Stimulated activated naive CD4-positive, alpha-beta T cell treated with Interleukin-2 at 50 U/mL for 16 hours (primary cell): ENCODE measurements at places on chromosomes 2 and 18.

- DNase-seq, result no peak
Measured at GRCh38 chr2:23269747-23270146, 115.2 kb upstream of the KLHL29 start.

GRCh38 chr2:201220102-201220570 is 37.2 kb downstream of the CASP10 start:
- no peak for DNase-seq

DNA sequence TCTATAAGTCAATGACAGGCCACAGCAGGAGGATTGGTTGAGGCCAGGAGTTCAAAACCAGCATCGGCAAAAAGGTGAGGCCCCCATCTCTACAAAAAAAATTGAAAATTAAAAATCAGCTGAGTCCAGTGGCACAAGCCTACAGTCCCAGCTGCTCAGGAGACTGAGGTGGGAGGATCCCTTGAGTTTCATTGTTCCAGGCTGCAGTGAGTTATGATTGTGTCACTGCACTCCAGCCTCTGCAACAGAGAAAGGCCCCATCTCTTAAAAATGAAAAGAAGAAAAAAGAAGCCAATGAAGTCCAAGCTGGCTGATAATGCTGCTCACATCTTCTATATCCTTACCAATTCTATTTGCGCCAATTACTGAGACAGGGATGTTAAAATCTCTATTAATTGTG is 39.1 kb downstream of the MRPS5 start:
- no peak for DNase-seq

DNA sequence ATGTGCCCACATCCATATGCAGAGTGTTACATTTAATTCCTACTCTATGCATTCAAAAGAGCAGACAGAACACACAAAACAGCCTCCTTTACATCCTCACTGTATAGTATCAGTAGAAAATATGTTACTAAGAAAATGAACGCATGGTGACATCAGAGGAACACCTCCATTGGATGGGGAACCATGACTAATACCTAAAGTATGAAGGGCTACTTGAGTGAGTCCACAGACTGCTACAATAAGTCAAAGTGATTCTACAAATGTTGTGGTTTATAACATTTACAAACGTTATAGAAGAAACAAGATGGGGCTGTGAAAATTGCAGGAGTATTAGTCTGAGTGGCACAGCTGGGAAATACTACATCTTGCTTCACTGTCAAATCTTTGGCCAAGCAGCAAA is 1830.9 kb upstream of the PIK3C3 start:
- no peak for DNase-seq

DNA sequence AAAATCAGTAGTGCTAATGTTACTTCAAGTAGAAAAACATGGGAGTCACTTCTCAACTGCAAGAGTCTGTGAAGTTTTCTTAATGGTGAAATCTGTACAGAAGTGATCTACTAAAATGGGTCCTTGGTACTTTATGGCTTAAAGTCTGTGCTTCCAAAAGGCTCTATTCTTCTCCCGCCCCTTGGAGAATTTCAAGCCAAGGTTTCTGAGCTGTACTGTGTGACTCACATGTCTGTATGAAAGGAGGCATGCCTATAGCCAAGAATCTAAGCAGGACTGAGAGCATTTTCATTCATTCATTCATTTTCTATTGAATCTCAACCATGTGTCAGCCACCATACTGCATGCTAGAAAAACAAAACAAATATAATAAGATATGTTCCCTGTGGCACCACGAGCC is 19.8 kb upstream of the DDX18 start:
- DNase-seq, result no peak

- no peak for DNase-seq
Measured at GRCh38 chr2:67272195-67272594, 124.9 kb upstream of the ETAA1 start.

DNA sequence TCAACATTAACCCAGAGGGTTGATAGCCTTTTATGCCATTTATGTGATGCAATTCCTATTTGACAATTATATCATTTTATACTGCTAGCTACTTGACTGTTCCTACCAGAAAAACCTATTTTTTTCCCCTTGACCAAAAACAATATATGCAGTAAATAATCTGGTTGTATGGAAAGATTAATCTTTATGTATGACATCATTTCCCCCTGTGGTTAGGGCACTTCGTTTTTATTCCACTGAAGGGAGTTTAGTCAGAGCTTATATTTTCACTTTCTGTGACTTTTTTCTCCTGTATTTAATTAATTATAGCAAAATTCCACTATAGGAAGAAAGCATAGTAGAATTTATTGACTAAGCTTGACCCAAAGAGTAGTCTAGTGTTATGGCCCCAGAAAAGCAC is 107.6 kb downstream of the HAUS1 start:
- no peak for DNase-seq

GRCh38 chr2:45797451-45798230 is 146.2 kb downstream of the PRKCE start:
- no peak for DNase-seq

DNA sequence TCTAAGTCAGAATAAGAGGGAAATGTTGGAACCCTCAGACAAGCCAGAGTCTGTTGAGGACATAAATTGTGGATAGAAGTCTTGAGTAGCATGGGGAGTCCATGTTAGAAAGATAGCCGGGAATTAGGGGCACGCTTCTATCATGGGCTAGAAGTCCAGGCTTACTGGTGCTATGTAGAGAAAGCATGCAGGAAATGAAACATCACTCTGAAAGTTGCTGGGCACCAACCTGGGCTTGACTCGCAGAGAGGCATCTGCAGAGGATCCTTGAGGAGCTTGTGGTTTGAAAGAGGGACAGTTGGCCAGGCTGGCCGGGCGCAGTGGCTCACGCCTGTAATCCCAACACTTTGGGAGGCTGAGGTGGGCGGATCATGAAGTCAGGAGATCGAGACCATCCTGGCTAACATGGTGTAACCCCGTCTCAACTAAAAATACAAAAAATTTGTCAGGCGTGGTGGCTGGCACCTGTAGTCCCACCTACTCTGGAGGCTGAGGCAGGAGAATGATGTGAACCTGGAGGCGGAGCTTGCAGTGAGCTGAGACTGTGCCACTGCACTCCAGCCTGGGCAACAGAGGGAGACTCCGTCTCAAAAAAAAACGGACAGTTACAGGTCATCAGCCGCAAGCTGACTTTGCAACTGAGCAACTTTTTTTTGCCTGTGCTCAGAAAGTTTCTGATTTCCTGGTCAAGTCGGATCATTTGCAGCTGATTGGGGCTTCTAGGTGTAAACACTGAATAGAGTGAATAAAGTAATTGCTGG is 24.9 kb downstream of the CERS6 start:
- DNase-seq, result no peak
